CD4-positive, alpha-beta T cell treated with Interleukin-12 subunit alpha and Interleukin-12 subunit beta, for 1 hour (primary cell): ENCODE measurements at places on chromosomes 1 and 21.

DNA sequence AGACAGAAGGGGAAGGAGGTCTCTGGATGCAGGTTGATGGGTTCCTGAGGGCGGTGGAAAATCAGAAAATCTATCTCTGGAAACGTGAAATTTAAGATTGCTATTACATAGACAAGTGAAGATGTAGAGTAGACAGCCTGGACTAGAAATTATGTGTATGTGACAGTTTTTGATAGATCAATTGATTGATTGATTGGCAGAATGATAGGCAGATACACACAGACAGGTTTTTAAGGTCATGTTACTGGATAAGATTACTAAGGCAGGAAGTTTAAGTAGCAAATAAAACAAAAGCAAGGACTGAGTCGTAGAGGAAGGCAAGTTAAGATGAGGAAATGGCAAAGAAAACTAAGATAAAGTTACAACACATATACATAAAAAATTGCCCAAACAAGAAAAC lies 124.7 kb downstream of the RGS21 start:
- DNase-seq: no peak

DNA sequence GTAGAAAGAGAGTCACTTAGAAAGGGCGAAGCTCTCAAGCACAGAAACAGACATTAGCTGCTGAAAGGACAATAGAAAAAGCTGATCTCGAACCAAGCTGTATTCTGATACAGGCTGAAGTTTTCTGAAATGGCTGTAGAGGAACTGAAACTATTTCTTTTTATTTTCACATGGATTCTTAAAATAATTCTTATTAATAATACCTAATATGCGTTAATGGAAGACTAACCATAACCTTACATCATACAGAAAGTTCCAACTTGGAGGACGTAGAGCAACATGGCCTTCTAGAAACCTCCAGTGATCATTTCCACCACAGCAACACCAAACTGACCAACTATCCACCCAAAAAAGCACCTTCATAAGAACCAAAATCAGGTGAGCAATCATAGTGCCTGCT lies 52.8 kb upstream of the ACADM start:
- no peak for DNase-seq

DNA sequence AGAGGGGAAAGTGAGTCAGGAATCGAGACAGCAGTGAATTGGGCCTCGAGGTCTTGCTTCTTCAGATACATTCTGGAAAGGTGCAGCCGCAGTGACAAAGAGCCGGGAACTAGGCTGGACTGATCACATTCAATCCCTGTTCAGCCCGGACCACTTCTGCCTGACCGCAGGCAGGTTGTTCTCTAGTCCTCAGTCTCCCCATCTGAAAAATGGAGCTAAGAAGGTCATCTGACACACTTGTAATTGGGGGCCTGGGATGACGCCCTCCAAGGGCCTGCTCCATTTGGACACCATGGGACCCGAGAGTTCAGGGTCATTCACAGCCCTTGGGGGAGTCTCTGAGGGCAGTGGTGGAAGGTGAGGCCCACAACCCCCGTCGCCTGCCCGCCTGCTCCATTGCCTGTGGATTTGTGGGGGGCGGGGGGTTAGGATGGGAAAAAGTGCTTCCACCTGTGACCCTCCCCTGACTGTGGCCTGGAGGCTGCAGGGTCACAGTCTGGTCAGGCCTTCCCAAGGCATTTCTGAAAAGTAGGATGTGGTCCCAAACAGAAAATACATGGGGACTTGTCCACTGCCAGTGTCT lies 87.9 kb upstream of the CSF3R start:
- no peak for DNase-seq

GRCh38 chr21:38048167-38048566 lies 131.9 kb upstream of the KCNJ6 start:
- no peak for DNase-seq

- peak; percentile 59 for DNase-seq
Observed at GRCh38 chr1:110554871-110555801, 36.2 kb upstream of the KCNA10 start.

GRCh38 chr1:99639408-99639807 lies 6.5 kb upstream of the PALMD start:
- DNase-seq: no peak
